ENCODE measurements at places on chromosomes 1 and 21.

GRCh38 chr1:118200836-118201235 lies 15.8 kb upstream of the SPAG17 start:
- DNase-seq = no peak

- DNase-seq = no peak
Measured at GRCh38 chr21:34771512-34772028, 102.8 kb downstream of the CLIC6 start.

DNA sequence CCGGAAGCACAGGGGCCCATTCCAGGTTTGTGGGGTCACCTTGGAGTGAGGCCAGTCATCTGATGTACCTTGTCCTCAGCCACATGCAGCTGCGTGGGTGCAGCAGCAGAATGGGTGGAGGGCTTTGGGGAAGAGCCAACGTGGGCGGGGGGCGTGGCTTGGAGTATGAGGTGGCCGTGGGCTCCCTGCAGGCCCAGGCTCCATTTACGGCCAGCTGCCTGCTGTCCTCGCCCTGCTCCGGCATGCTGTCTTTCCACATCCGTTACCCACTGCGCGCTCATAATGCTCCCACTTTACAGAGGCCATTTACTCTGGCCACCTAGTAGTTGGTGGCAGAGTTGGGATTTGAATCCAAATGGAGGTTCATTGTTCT lies 27.8 kb upstream of the TINAGL1 start:
- DNase-seq = no peak

- DNase-seq = no peak
Measured at GRCh38 chr1:89670163-89670562, 37.2 kb downstream of the LRRC8C start.

- DNase-seq = no peak
Measured at GRCh38 chr1:169836198-169836597, 41.5 kb upstream of the METTL18 start.

DNA sequence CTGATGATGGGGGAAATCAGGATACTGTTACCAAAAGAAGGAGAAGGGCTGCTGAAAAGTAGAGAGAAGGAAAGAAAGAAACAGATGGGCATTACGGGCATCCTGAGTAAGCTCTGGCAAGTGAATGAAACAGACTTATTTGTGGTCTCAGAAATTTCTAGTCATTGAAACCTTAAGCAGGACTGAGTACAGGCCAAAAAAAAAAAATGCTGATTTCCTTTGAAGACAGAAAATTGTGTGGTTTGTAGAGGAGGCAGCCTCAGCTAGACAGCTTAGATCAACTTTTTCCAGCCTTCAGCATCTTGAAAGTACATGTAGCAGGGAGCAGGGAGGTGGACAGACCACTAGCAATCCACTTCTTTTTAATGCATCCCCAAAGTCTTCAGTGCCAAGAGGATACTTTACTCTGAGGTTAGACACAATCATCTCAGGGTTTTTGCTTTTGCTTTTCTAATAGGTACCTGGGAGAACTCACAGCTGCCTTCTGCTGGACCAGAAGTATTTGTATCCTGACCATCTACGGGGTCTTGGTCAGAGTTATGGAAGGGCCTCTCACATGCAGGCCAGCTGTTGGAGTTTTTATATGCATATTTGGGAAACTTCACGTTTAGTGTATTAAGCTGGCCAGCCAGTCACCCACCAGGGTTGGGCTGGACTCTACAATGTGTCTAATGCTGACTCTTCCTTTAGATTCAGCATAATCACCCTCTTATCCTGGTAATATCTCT lies 10.6 kb upstream of the CAPZB start:
- no peak for DNase-seq

DNA sequence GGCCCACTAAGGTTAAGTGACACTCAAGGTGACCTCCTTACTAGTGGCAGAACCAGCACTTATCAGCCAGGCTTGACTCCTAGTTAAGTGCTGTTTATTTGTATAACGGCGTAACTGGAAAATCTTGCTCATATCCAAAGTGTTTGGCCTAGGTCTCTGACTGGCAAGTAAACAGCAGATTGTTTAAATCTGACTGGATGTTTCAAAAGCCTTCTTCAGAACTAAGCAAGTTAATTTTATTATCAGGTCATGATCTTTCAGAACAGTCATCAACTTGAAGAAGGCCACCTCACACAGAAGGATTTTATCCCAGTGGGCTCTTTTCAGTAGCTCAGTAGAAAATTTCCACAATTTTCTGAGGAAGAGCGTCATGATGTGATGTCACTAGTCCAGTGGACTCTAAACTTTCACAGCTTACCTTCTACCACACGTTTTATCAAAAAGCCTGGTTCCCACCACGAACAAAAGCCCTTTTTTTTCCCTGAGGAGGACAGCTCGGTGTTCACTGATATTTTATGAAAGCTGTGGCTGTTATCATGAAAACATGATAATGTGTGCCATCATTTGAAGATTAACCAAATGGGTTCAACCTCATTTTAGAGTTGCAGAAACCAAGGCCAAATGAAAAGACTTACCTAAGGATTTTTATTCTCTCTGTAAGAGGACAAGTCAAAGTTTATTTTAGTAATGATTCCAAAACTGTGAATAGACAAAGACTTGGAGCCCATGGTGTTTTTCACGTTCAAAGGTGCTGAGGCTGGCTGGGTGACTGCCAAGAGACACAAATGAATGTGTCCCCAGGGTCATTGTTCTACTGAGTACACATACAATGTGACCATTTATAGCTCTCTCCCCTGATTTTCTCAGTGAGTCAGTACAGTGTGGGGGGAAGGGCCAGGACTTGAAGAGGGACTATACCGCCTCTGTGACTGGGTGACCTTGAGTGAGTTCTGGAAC lies 9.1 kb downstream of the SGIP1 start:
- no peak for DNase-seq

GRCh38 chr1:163401211-163401610 lies 79.5 kb downstream of the NUF2 start:
- no peak for DNase-seq

DNA sequence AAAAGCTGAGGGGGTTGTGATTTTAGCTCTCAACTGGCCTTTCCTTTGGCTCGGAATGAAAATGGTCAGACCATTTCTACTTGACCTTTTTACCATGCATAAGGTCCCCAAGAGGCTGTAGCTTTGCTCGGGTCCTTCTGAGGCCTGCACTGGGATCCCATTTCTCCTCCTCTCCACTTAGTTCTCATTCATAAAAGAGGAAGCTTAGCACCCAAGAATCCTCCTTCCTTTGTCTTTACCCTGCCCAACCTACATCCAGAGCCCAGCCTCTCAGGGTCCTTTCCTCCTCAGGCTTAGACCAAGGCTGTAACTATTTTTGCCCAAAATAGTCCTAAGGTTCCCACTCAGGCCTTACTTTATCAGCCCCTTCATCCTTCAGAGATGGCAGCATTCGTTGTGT lies 6.0 kb upstream of the SLC27A3 start:
- DNase-seq = no peak

DNA sequence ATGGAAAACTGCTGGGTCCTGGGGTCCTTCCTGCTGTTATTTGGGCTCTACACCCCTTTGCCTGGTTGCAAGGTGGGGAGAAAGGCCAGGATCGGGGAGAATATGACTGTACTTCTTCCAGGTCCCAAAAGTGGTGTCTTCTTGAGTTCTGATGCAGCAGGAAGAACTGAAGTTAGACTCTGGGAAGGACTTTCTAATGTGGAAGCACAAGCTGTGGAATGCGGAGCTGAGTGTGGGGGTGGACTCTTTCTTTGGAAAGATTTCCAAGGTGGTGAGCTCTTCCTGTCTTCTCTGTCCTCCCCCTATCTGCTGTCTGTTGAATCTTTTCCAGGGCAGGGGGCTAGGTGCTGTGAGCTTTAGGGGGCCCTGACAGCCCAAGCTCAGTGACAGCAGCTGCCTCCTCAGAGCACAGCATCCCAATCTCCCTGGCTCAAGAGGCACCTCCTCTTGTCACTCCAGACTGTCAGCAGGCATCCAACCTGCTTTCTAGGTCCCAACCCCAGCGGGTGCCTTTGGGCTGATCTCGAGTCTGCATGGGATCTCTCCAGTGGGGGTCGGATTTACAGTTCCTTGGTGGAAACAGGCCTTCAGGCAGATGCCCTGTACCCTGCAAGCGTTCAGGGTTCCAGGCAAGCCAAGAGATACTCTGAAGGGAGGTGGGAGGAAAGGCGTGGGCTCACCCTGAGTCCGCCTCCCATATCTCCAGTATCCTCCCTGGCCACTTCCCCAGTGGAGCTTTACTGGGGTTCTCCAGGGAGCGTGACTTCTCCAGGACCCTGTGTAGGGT lies 23.2 kb downstream of the ADORA1 start:
- no peak for DNase-seq

DNA sequence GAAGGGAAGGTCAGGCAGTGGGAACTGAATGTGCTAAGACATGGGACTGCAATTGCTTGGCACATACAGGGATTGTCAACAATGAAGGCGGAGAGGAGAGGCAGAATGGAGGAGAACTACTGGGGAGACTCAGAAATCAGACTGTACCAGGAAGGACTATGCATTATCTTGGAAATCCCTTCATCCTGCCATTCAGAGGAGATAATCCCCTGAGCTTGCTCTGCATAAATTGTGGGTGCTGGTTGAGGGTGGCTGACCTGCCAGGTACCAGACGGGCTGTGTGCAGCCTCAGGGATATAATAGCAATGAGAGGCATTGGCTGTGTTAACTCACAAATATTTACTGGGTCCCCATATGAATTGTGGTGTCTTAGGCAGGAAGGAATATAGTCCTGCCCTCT lies 5.0 kb upstream of the TRABD2B start:
- DNase-seq = no peak

- DNase-seq = peak; percentile 63
Measured at GRCh38 chr21:29376556-29376955, 77.8 kb downstream of the BACH1 start.

GRCh38 chr1:37725851-37726613 lies 33.7 kb downstream of the CDCA8 start:
- DNase-seq = no peak

GRCh38 chr1:21899987-21900386 lies 37.1 kb downstream of the HSPG2 start:
- DNase-seq = no peak

- DNase-seq = no peak
Measured at GRCh38 chr1:107357376-107357775, 216.5 kb downstream of the NTNG1 start.

DNA sequence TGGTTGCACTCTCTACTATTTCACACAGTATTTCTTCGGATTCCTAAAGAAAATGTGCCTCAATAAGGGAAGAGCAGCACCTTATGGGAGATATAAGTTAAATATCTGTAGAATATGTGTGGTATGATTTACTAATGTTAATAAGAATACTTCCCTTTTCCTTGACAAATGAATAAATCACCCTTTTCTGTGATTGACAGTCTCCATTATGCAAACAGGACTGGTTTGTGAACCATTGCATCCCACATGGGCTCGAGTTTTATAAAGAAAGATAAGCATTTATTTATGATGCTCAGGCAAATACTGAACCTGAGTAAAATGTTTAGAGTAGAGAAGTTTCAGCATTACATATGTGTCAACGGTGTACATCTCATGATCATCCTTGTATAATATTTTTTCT lies 587.7 kb upstream of the BRINP3 start:
- no peak for DNase-seq

GRCh38 chr1:41558761-41559171 lies 74.3 kb upstream of the EDN2 start:
- no peak for DNase-seq

GRCh38 chr1:115710859-115711624 lies 57.5 kb downstream of the CASQ2 start:
- no peak for DNase-seq

DNA sequence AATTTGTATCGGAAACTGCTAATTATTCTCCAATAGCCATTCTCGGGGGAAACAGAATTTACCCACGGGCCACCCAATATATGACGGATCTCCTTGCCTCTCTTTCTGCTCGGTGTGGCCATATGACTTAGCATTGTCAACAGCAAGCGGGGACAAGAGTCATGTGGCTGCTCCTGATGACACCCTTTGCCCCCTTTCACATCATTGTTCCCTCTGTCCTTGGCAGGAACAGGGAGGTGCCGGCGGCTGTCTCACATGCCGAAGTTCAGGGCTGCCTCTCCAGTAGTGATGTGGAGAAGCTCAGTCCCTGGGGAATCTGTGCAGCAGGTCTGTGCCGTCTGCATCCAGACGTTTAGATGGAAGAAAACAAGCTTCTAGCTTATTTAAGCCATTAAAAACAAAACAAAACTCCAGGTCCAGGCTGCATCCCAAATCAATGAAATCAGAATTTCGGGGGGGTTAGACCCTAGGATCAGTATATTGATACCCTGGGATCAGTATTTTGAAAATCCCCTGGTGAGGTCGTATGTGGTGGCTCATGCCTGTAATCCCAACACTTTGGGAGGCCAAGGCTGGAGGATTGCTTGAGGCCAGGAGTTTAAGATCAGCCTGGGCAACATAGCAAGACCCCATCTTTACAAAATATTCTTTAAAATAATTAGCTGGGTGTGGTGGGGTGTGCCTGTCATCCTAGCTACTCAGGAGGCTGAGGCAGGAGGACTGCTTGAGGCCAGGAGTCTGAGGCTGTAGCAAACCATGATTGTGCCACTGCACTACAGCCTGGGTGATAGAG lies 10.8 kb downstream of the MYOM3 start:
- no peak for DNase-seq

DNA sequence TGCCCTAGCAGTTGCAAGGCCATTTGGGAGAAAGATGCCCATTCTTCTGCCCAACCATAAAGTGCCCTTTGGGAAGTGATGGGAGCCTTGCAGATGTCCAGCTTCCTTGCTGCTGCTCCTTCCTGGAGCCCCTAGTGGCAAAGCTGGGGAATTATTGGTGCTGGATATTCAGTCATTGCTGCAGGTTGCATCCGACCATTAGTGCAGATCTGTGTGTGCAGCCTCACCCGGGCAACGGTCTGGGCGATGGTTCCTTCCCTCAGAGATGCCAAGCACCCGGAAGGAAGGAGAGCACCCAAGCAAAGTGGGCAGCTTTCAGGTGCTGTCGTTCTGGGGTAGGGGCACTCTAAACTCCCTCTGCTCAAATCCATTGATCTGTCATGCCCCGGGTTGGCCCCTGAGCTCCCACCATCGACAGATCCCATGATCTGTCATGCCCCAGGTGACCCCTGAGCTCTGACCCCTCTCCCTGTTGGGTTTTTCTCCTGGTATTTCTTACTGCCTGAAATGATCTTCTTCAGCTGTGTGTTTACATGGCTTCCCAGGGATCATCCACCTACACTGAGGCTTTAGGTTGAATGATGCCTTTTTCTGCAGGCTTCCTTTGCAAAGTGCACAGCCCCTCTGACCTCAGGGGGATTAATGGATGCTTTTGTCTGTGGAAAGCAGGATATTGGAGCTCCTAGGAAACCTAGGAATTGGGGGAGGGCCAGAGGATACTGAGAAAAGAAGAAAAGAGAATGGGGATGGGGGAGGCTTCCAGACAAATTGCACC lies 467.5 kb downstream of the PTPRU start:
- DNase-seq = no peak

DNA sequence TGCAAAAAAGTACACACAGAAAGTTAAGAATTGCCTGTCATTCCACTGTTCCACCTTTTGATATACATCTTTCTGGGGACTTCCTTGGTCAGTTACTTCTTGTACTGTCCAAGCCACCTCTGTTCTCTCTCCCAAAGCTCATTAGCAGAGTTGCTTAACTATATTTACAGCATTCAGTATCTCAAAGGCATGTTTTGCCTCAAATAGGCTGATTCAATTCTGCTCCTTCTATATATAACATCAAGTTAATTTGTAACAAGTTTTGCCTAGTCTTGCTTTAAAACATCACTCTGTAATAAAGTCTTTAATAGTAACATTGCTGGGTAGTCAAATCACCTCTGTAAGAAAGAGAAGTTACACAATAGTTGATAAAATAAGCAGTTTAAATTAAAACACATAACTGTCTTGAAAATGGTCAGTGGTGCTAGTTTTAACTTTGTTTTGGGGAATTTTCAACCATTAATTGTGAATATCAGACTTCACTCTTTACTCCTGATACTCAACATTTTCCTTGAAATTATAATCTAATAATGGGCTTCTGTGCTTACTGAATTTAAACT lies 35.7 kb downstream of the EDARADD start:
- DNase-seq = no peak
